ENCODE measurements at places on chromosomes 16 and 17.

GRCh38 chr17:49548506-49549310 is 27.0 kb upstream of the NXPH3 start:
- no peak for DNase-seq

DNA sequence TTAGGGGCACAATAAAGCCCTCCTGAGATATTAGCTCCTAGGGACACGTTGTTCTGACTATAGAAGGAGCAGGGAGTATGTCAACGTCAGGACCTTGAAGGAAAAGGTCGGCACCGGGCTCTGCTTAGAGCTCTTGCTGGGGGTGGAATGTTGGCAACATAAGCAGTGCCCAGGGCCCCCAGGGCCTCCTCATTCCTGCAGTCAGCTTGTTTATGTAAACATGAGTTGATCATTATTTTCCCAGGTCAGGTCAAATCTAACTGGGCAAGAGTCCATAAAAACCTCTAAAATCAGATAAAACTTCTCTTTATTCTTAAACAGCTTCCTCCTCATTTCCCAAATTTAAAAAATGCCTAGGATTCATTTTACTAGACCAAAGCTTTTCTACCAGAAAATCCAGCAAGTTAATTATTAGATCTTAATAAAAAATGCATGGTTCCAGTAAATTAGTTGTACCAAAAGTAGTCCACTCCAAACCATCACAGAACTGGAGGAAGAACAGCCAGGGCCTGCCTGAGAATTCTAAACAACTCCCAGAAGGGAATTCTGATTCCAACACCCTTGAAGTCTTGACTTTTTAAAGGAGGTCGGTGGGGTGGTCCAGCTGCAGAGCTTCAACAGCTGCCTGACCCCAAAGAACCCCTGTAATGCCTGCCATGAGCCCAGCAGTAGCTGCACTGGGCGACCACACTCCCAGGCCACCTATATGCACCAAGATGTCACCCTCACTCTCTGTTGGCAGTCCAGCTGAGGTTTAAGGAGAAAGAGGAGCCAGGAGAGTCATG is 54.3 kb downstream of the AMFR start:
- DNase-seq = no peak

GRCh38 chr17:77831474-77832179 is 126.9 kb upstream of the TNRC6C start:
- no peak for DNase-seq

DNA sequence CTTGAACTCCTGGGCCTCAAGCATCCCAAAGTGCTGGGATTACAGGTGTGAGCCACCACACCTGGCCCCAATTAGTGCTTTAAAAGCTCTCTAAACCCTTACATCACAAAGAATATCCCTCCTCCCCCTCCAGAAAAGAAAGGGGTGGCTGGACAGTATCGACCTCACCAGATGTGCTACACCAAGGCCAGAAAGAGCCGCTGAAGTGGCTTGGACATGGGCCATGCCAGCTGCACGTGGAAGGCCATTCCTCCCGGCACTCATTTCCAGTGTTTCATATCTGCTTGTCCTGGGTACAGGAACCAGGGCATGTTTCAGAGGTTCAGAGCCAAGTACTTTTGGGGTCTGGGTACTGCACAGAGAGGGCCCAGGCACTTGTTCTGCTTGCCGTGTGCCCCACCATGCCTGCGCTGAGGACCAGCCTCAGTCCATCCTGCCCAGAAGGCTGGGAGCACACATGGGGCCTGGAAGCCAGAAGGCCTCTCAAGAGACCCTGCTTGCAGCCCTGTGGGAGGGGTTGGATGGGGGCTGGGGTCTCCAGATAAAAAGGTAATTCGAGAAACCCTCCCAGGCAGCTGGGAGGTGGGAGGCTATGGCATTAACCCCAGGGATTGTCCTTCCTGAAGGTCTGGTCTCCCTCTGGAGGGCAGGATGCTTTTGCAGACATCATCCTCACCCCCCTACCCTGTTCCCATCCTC is 3.5 kb upstream of the SRRM2 start:
- DNase-seq = no peak

GRCh38 chr17:50107790-50108414 is 12.8 kb downstream of the PDK2 start:
- DNase-seq = no peak

DNA sequence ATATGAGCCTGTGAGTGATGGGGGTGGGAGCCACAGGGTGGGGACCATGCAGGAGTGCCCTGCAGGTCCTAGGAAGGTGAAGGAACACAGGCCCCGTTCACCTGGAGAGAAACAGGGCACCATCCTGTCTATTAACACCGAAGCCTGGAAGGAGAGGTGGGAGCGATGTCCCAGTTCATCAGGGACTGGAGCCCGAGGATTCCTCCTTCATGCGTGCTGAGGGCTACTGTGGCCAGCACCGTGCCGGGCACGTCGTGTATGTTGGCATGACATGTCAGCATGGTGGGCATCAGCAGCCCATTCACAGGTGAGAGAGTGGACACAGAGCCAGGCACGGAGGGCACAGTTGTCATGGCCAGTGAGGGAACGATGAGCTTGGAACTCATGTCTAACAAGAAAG is 1.4 kb downstream of the WFIKKN2 start:
- DNase-seq = no peak

DNA sequence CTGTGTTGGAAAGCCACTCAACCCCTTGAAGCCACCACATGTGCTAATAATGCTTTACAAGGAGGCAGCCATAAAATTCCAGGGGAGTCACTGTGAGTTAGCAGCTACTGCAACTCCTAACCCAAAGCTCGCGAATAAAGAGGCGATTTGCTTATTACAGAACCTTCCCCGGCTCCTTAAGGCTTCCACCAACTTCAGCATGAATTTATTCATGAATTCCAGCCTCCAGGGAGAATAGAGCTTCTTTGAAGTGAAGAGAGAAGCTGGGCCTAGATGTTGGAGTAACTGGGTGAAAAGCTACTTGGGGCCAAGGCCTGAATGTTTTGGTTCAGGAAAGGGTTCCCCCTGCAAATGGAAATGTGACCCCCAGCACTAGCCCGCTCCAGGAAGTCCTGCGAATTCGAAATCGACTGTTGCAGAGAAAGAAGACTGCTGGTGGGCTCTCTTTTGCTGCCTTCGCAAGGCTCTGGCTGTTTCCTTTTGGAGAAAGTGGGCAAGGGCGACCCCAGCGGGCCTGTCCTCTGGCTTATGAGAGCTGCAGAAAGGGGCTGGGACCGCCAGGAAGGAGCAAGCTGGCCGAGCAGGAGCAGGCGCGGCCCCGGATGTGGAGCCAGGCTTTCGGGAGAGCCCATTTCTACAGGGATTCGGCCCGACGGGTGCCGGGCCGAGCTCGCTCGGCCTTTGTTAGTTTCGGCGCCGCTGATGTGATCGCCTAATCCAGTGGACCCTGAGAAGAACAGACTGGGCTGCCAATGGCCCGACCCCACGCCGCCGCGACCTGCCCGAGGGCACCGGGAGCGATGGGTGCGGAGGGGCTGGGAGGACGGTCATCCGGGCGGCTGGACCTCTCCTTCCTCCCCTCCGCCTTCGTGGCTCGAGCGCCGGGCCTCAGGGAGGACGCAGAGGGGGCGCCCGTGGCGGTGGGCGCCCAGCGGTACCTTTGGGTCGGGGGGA is 7.6 kb downstream of the CBX8 start:
- DNase-seq = no peak

DNA sequence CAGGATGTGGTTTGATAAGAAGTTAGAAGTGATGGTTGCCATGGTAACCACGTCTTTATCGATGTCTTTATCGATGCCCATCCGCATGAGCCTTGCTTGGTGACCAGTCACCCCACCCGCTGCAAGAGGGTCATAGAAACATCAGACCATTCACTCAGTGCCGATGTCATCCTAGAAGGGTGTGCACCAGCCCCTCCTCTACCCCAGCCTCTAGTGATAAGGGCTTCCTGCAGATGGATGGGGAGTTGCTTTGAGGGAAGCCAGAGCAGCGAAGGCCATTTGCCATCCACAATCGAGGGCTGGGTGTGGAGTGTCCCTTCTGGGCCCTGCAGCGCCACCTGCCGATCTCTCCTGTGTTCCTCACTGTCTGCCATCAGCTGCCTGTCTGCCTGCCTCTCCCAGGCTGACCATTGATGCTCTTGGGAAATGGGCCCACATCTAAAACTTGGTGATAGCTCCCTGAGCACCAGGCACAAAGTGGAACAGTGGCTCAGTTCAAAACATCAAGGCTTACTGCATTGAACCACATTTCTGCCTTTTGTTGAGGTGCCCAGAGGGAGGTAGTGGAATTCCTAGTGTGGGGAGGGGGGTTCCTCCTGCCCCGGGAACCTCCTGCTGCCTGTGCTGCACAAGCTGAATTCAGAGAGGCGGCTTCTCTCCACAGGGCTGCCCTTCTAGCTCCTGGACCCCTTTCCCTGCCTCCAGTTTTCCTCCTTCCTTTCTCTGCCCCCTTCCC is 8.9 kb downstream of the CALB2 start:
- DNase-seq = no peak

DNA sequence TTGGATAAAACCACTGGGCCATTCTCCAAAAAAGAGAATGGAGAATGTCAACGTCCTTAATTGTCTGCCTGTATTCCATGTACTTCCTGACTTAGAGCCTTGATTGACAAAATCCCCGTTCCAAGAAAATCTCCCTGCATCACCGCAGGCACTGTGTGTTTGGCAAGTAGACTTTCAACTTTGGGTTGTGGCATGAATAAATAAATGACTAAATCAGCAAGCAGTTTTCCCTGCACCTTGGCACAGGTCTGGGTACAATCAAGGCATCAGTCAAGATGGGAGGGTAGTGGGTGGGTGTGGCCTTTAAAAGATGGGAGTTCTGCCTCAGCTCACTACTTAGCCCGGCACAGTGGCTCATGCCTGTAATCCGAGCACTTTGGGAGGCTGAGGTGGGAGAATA is 248.5 kb upstream of the RPL38 start:
- DNase-seq = no peak

DNA sequence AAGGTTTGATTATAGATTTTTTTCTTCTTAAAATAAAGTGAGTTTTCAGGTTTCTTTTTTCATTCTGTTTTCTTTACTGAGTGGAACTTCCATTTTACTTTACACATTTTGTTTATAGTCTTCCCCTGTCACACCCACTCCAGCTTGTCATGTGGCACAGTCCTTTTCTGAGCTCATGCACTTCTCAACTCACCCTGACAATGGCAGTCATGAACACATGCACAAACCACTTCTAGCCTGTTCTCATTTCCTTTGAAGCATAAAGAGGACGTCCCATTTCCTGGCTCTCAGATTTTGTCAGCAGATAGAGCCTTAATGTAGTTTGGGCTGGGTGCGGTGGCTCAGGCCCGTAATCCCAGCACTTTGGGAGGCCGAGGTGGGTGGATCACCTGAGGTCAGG is 168.0 kb downstream of the AHSP start:
- no peak for DNase-seq

DNA sequence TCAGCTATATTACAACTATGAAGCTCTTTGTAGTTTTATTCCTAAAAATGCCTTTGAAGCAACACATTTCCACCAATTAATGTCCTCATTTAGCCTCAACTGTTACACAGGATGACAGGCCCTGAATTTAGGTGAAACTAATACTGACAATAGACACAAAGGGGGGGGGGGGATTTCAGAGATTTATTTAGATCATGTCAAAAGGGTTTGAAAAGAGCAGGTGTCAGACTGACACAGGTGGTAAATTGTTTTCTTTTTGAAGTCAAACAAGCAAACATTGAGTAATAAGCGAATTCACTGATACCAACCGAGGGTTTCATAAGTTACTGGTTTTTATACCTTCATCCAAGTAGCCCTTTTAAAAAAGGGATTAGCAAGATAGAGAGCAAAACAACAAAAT is 40.8 kb downstream of the KANSL1 start:
- no peak for DNase-seq

DNA sequence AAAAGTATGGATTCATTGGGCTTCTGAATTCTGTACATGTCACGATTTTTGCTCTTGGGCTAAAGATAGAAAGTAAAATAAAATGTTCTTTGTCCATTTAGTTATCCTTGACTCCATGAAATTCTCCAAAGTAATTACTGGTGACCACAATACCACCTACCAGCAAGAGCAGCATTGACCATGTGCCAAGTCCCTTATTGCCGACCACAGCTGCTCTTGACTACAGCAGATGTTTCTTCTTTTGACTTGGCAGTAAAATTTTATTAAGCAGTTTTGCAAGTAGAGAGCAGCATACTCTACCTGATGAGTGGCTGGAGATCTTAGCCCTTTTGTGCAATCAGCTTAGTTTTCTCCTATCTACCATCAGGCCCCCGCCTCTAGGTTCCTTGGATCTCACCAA is 152.2 kb upstream of the TBX2 start:
- DNase-seq = no peak

DNA sequence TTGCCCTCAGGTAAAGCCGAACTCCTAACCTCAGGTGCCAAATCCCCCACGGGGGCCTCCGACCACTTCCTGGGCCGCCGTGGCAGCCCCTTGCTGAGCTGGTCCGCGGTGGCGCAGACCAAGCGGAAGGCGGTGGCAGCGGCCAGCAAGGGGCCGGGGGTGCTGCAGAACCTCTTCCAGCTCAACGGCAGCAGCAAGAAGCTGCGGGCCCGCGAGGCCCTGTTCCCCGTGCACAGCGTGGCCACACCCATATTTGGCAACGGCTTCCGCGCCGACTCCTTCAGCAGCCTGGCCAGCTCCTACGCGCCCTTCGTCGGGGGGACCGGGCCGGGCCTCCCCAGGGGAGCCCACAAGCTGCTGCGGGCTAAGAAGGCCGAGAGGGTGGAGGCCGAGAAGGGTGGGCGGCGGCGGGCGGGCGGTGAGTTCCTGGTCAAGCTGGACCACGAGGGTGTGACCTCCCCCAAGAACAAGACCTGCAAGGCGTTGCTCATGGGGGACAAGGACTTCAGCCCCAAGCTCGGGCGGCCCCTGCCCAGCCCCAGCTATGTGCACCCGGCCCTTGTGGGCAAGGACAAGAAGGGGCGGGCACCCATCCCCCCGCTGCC is 51.6 kb downstream of the ACTG1 start:
- no peak for DNase-seq

DNA sequence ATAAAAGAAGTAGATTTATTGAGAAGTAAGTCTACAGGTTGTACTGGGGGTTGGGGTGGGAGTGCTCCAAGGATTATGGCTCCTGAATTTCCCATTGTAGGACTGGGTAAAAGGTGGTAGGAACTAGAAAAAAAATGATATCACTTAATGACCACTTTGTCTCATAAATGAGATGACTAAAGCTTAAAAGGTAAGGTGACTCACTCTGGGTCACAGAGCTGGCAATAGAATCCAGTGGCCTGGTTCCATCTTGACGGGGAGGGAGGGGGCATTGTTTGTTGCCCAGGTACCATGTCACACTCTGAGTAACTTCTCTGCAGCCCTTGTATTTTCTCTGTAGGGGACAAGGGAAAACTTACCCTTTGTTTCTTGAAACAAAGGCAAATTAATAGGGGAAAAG is 126.1 kb downstream of the PITPNC1 start:
- no peak for DNase-seq

- DNase-seq = no peak
Observed at GRCh38 chr17:42680331-42680808, 1.3 kb downstream of the CCR10 start.

GRCh38 chr17:72501404-72502370 is 380.9 kb downstream of the SOX9 start:
- DNase-seq = peak; percentile 73

DNA sequence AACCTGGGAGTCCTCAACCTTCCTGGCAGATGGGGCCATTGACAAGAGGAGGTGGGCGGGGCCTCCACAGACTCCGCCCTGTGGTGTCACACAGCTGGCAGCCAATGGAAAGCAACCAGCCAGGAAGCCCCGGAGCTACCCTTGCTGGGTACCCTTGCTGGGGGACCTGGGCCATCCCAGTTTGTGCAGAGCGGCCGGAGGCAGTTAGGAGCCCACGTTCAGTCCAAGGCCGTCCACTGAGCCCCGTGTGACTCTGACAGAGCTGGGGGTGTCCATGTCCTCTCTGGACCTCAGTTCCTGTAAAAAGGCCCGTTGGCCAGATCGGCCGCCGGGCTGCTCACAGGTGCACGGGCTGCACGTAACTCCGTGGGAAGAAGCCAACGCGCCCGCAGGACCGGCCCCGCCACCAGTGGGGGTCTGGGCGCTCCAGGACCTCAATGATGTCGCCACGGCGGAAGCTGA is 17.1 kb upstream of the FAM83G start:
- no peak for DNase-seq
